NCI-H1694 (cell line): ENCODE measurements at places on chromosomes 5 and 9.

DNA sequence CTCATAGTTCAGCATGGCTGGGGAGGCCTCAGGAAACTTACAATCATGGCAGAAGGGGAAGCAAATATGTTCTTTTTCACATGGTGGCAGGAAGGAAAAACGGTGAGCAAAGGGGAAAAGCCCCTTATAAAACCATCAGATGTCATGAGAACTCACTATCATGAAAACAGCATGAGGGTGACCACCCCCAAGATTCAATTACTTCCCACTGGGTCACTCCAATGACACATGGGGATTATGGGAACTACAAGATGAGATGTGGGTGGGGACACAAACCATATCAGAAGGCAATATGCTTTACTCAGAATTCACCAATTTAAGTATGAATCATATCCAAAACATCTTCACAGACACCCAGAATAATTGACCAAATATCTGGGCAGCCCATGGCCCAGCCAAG is 19.7 kb downstream of the MAT2B start:
- no peak for DNase-seq

DNA sequence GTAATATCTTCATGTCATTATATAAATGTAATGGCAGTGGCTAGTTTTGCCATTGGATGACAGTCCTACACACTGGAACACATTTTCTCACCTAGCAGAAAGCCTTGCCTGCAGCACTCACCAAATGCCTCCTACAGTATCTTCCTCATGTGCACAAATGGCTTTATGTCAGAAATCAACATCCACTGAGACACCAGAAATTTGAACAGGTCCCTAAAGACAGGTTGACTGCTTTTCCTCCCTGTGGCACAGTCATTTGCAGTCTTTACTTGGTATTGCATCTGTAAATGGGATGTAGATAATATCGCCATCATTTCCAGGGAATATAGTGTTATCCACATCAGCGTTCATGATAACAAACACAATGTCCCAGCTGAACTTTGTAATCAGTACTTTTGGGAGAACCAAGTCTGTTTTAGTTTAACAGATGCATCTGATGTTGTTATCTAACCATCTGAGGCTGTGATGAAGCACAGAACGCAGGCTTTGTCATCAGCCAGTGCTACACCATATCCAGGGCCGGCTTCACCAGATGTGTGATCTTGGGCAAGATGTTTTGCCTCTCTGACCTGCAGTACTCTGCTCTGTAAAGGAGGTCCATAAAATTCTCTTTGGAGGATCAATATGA is 83.9 kb upstream of the TAS2R1 start:
- DNase-seq: no peak

- DNase-seq: peak; percentile 38
These were observed at the start of gene DMRT2 for GRCh38 chr9:1050125-1050895. Gene DMRT2 (plus strand): TSS chr9:1050357. CDS start chr9:1051614, 1,257 bp downstream.

GRCh38 chr9:114769624-114770023 is 36.2 kb downstream of the TNFSF15 start:
- DNase-seq: no peak

DNA sequence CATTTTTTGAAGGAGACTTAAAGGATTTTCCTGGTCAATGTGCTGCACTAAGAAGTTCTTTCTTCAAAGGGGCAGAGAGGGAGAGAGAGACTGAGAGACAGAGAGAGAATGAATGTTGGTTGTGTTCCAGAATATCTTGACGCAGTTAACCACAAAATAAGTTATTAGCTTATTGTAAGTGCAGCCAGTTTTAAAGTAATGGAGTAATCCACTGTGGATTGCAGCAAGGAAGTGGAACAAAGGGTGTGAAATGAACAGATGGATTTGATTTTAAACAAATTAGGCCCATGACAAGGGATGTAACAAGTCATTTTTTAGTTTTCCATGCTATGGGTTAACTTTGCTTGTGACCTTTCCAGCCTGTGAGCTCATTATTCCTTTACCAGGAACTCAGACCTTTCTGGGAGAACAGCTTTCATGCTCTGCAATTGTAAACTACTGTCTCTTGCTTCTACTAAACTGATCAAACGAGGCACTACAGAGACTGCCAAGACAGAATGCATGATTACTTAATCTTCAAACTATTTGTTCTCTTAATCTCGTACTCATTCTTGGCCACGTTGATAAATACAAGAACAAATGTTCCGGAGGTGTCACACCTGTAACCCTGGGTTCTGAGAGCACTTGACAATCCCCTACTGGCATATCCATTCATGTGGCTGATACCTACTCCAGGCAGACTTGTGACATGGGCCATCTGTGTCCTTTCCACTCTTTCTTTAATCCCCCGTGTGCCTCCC is 131.1 kb downstream of the TLE1 start:
- no peak for DNase-seq

GRCh38 chr5:128084228-128085167 is 932 bp downstream of the SLC12A2 start:
- no peak for DNase-seq
